ENCODE measurements at places on chromosomes 1 and 21.

- no peak for DNase-seq
Measured at GRCh38 chr1:230781594-230781993, 34.4 kb downstream of the CAPN9 start.

DNA sequence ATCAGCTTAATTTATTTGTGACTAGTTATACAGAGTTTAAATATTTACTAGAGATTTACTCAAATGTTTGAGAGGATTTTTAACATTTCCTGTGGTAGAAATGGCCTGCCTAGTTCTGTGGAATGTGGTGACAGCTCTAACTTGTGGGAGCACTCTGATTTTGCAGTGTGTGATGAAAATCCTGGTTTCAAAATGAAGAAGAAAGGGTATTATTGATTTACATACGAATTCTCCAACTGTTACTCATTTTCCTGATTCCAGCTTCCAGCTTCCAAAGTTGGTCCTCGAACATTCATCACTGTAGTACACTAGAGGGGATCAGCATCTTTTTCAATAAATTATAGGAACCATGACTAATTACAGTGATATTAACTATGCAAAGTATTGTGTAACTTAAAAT, 462.7 kb upstream of the PKN2 start:
- DNase-seq = no peak

- no peak for DNase-seq
Measured at GRCh38 chr1:215501496-215501895, 65.6 kb upstream of the KCTD3 start.

DNA sequence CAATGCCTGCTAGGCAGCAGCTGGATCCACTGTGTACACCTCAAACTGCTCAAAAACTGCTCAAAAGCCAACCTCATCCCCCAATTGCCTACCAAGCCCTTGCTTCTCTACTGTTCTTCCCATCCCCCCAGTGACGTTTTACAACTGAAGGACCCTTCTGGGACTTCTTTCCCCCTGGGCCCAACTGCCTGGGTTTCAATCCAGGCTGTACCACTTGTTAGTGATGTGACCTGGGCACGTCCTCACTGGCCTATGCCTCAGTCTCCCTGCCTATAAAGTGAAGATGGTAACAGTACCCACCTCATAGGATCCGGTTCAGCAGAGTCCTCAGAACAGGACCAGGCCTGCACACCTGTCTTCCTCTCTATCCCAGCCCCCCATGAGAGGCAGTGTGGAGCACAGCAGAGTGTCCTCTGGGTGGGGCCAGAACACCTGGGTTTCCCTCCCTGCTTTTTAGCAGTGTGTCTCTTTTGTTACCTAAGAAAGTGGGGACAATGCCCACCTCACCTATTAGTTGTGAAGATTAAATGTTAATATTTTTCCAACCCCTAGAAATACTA, 1.9 kb upstream of the TEKT2 start:
- no peak for DNase-seq

- no peak for DNase-seq
Measured at GRCh38 chr1:116290085-116290705, 82.8 kb upstream of the ATP1A1 start.

GRCh38 chr21:37407719-37408420, 41.3 kb downstream of the DYRK1A start:
- DNase-seq = no peak

GRCh38 chr1:184838504-184838951, 83.9 kb upstream of the EDEM3 start:
- no peak for DNase-seq

GRCh38 chr1:116971258-116971860, 30.2 kb upstream of the CD101 start:
- DNase-seq = no peak

DNA sequence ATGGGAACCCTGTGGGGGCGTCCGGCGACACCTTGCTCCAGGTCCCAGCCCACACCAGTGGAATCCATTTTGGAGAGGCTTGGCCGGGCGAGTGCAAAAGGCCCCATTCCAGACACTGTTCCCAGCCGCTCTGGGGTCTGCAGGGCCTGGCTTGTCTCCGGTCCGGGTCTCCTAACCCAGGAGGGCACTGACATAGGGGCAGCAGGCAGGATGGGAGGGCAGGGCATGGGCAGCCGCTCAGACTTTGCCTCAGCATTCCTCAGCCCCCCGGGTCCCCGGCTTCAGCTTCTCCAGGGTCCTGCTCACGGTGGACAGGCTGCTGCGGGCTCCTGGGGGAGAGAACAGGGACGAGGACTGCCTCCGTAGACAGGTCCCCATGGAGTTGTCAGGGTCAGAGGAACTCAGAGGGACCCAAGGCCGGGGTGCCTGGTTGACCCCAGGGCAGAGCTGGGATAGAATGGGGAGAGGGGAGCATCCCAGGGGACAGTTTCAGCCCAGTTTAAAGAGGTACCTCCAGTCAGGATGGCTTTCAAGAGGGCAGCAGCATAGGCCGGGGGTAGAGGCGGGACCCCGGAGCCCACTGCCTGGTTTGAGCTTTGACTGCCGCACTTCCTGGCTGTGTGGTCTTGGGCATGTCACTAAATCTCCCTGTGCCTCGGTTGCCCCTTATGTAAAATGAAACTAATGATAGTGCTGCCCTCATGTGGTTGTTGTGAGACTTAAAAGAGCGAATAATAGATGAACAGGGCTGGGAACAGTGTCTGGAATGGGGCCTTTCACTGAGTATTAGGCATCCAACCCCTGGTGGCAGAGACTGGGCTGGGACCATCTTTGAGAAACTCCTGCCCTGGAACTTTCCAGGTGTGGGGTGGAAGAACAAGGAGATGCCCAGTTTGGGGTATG, 3.7 kb downstream of the KNCN start:
- no peak for DNase-seq

GRCh38 chr1:179169616-179170467, 59.6 kb downstream of the ABL2 start:
- DNase-seq = no peak

GRCh38 chr1:3159121-3159520, 90.1 kb downstream of the PRDM16 start:
- no peak for DNase-seq

DNA sequence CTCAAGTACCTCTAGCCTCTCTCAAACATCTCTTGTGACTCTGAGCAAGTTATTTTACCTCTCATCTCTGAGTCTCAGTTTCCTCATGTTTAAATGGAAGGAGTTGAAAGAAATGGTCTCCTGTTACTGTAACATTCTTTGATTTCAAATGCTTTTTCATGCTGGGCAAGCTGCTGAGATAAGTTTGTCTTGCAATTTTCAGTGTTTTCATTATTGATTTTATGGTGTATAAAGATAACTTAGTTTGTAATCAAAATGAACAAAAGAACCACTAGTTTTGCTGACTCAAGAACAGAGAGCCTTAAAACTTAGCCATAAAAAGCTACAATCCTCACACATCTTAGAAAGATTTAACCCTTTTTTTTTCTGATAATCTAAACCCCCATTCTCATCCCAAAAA, 4.5 kb downstream of the LIPI start:
- no peak for DNase-seq

DNA sequence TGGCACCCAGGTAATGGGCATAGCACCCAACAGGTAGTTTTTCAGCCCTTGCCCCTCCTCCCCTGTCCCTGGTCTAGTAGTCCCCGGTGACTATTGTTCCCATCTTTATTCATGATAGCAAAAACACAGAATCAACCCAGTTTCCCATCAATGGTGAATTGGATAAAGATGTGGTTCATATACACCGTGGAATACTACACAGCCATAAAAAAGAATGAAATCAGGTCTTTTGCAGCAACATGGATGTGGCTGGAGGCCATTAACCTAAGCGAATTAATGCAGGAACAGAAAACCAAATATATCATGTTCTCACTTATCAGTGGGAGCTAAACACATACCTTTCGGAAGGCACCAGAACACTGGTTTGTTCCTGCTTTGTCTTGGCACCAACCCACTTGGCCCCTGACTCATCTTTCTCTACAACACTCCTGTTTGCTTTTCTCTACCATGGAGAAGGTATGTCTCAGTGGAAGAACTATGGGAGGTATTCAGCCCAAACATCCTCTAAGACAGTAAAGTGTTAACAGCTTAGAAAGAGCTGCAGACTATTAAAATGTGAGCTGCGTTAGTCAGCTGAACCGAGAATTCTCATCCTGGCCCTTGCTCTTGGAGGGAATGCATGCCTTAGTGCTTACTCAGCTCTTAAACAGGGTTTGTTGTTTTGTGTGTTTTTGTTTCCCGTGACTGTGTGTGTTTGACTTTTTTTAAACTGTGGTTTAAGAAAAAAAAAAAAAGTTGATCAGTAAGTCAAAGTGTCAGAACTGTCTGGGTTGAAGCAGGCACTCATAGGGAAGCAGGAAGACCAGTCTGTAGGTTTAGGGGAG, 203.0 kb downstream of the TOMM20 start:
- DNase-seq = no peak
